ENCODE measurements at places on chromosomes 13 and 19. TPM values are rescaled to one million over a fixed set of nuclear protein-coding genes. Genes with fewer than 3 reads are reported as not detected.

The SIX5 gene
- 24.7 TPM for total RNA-seq

The FUT3 gene
- not detected for total RNA-seq

The TMEM255B gene
- total RNA-seq: 1.1 TPM

The GPR4 gene
- 0.44 TPM for total RNA-seq

The ZNF90 gene
- total RNA-seq: not detected

The TUBA3C gene
- not detected for total RNA-seq

The RGCC gene
- total RNA-seq: 4.0 TPM

The PSPN gene
- 0.69 TPM for total RNA-seq

The GFY gene
- total RNA-seq: 0.14 TPM

The DIRAS1 gene
- total RNA-seq: 4.2 TPM

The HIPK4 gene
- total RNA-seq: 0.32 TPM

The ZNF256 gene
- 0.70 TPM for total RNA-seq

The CNFN gene
- total RNA-seq: 35.4 TPM

The LRRC63 gene
- total RNA-seq: not detected

The AKT1S1 gene
- total RNA-seq: 121 TPM

The GAPDHS gene
- total RNA-seq: not detected

The KL gene
- total RNA-seq: not detected

The NCAN gene
- not detected for total RNA-seq

The RNF17 gene
- not detected for total RNA-seq

The PDCD2L gene
- 36.4 TPM for total RNA-seq

The CBARP gene
- total RNA-seq: 2.3 TPM

The ZNF586 gene
- 5.4 TPM for total RNA-seq

The ZNF99 gene
- total RNA-seq: not detected

The ZNF234 gene
- total RNA-seq: 2.6 TPM

The ZNF682 gene
- total RNA-seq: not detected

The SLITRK1 gene
- not detected for total RNA-seq

The CXCL17 gene
- total RNA-seq: not detected

The LIM2 gene
- total RNA-seq: not detected

The LRG1 gene
- not detected for total RNA-seq

The EBPL gene
- total RNA-seq: 70.9 TPM

The ZNF611 gene
- total RNA-seq: 2.3 TPM

The ZNF571 gene
- total RNA-seq: 0.99 TPM

The SYNGR4 gene
- 3.7 TPM for total RNA-seq

The CYP4F2 gene
- total RNA-seq: not detected

The MBD3L2 gene
- total RNA-seq: not detected

The ACP7 gene
- 0.23 TPM for total RNA-seq

The MBOAT7 gene
- 127 TPM for total RNA-seq

Data from A549 treated with ZK216348 at 1 μM for 4 hours (cell line).